IPS DF 6.9 (cell line): ENCODE measurements at places on chromosomes 3 and 15.

DNA sequence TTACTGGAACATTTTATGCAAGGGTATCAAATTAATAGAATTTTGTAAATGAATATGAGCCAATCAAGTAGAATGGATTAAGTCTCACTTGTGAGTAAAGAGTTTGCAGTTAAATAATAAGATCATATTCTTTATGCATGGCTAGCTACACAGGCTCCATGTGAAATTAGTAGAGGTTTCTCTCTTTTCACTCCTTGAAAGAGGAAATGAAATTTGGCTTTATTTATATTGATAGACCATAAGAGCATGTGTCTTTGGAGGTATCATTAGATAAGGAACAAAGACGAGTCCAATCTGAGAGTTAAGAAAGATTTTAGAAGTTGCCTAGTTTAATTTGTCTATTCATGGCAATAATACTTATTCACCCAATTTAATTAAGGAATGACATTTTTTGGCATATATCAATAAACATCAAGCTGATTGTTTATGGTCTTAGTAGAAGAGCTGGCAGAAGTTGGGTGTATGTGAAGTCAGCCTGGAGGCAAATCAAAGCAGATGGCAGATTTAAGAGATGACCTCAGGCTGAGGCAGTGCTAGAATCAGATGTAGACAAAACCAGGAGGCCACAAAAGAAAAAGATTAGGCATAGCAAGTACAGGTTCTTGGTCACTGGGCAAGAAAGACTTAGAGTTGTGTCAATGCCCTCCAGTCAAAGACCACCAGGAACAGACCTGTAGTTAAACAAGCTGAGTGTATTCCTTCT lies 406.5 kb upstream of the ARHGEF26 start:
- no peak for DNase-seq

GRCh38 chr3:185029086-185029485 lies 123.8 kb downstream of the C3orf70 start:
- no peak for DNase-seq

DNA sequence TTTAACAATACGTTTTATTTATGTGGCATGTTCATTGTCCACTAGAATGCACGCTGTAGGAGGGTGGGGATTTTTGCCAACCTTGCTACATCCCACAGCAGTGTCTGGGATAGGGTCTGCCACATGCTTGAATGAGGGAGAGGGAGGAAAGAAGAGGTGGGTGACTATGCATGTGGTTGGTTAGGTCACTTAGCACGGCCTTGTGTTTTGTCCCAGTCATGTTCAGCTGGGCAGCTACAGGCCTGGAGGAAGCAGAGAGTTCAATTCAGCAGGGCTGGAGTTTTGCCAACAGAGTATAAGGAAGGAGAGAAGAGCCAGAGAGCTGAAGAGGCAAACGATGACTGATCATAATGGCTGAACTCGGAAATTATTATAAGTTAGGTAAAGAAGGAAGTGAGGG lies 268.4 kb upstream of the NSMCE3 start:
- DNase-seq: no peak

- DNase-seq: no peak
These were observed 35.8 kb upstream of the SLCO2A1 start for GRCh38 chr3:134065252-134066157.

GRCh38 chr3:123751433-123751832 lies 132.7 kb downstream of the MYLK start:
- no peak for DNase-seq

DNA sequence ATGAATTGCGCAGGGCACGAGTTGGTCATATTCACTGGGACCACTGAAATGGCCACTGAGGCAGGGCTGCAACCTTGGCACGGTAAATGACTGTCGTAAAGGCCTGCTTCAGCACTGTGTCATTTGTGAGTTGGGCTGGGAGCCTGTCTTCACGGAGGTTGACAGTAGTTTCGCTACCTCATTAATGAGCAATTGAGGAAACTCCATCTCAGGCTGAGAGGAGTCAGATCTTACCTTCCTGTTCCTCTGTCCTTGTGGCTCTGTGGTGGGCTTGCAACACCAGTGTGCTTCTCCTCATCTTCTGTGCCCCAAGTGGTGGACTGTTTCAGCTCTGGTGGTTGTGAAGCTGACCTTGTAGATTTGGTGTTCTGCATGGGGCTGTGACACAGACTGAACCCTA lies 80.1 kb upstream of the EIF1B start:
- no peak for DNase-seq

DNA sequence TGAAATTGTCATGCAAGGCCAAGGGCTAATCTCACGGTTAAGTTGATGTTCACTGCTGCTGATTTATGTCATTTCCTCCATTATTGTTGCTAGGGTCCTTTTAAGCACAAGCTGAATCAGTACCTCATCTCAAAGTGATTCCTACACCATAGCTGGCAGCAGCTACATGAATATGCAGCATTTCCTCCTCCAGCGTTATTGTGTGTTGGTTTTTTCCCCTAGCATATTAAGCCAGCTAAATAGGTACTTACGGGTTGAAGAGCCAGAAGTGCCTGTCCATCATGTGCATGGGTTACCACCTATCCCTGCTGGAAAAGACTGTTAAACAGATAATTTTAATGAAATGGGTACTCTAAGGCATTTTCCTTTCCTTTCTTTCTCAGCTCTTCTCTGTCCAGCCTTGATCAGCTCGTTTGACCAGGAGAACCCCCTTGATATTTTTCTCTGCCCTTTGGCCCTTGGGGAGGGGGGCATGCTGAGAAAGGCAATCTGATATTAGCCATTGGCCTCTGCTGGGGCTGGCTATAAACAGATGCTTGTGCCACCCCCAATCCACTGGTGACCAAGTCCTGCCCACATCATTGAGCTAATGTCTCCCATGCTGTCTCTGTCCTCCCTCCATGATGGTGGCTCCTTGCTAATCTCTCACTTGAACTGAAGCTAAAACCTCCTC lies 115.6 kb upstream of the PLXNA1 start:
- DNase-seq: no peak

DNA sequence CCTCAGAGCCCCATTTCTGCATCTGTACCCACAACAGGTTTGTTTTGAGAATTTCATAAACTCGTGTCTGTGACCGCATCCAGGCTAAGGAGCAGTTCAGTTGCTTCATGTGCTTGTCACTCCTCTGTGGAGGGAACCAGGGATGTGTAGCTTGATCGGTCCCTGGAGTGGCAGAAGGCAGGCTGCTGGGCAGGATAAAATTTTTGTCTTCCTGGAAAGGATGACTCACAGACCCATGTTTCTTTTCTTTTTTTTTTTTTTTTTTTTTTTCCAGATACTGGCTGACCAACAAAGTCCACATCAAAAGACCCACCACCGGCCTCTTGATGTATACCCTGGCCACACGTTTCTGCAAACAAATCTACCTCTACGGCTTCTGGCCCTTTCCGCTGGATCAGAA lies 70.1 kb downstream of the ST8SIA2 start:
- no peak for DNase-seq

DNA sequence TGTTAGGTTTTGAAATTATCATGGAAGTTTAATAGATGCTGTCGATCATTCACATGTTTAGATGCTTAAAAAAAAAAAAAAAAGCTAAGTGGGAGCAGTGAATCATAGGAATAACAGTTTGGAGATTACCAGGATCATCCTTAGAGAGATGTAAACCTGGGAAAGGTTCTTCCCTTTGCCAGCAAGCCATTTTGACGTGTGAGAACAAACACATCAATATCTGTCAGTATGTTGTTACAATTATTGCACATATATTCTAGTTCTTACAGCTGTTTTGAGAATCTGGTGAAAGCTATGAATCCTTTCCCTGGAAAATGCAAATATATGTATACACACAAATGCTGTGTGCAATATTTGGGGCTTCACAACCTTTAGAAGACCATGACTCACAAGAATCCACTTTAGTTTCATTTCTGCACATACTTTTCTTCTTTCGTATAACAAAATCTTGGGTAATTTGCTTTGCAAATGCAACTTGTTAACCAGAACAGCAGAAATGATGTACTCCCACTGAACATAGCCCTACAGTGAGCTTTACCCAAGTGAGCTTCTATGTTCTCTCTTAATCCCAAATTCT lies 12.0 kb downstream of the NFKBIZ start:
- no peak for DNase-seq
